ENCODE measurements at places on chromosomes 4 and X. TPM values are rescaled to one million over a fixed set of nuclear protein-coding genes. Genes with fewer than 3 reads are reported as not detected.

Gene ENPP6
- total RNA-seq, result 0.09 TPM

Gene SLC6A14
- total RNA-seq, result under 0.01 TPM

Gene GDPD2
- total RNA-seq, result not detected

Gene XAGE1B
- not detected for total RNA-seq

Gene TMPRSS11B
- not detected for total RNA-seq

Gene SLITRK4
- under 0.01 TPM for total RNA-seq

Gene FAM120C
- total RNA-seq, result 3.4 TPM

Gene UGT2B15
- not detected for total RNA-seq

Gene MAOB
- 0.28 TPM for total RNA-seq

Gene XG
- total RNA-seq, result 7.9 TPM

Gene CPEB2
- 3.6 TPM for total RNA-seq

Gene DCLK2
- total RNA-seq, result 5.8 TPM

Gene PLP2
- 9.1 TPM for total RNA-seq

Gene SGCB
- 29.2 TPM for total RNA-seq

Gene CD38
- total RNA-seq, result 0.14 TPM

Gene BEX5
- not detected for total RNA-seq

Gene RAI2
- total RNA-seq, result 0.14 TPM

Gene PDGFC
- total RNA-seq, result 31.6 TPM

Measured in smooth muscle cell of bladder (primary cell).